ENCODE measurements at places on chromosomes 2 and 18. TPM values are rescaled to one million over a fixed set of nuclear protein-coding genes. Genes with fewer than 3 reads are reported as not detected.

TAF4B gene
- total RNA-seq = 10.4 TPM

CHRNG gene
- not detected for total RNA-seq

GPR45 gene
- total RNA-seq = not detected

LYG2 gene
- total RNA-seq = not detected

CFAP65 gene
- not detected for total RNA-seq

TGFA gene
- total RNA-seq = not detected

Measured in activated naive CD4-positive, alpha-beta T cell treated with anti-CD3 and anti-CD28 coated beads, Interleukin-2, amount 10 ng/mL, durations not matched to agents 5 hours and 36 hours (primary cell).